ENCODE measurements at places on chromosomes 13 and 19.

DNA sequence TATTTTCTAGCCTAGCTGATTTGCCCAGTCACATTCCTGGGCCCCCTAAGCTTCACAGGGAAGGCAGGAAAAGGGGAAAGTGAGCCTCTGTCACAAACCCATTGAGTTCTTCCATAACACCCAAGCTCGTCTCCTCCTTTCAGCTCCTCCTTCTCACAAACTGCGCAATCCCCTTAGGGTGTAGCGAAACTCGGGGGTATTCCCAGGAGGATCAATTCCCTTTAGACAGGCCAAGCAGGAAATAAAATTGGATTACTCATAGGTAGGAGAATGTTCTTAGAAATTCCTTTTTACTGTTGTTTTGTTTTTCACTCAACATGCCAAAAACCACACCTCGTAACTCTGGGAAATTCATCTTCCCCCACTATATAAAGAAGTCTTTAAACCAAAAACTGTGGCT, 139.3 kb downstream of the IRS2 start:
- no peak for DNase-seq

- DNase-seq = no peak
Measured at GRCh38 chr19:46896076-46896794, 35.4 kb downstream of the ARHGAP35 start.

DNA sequence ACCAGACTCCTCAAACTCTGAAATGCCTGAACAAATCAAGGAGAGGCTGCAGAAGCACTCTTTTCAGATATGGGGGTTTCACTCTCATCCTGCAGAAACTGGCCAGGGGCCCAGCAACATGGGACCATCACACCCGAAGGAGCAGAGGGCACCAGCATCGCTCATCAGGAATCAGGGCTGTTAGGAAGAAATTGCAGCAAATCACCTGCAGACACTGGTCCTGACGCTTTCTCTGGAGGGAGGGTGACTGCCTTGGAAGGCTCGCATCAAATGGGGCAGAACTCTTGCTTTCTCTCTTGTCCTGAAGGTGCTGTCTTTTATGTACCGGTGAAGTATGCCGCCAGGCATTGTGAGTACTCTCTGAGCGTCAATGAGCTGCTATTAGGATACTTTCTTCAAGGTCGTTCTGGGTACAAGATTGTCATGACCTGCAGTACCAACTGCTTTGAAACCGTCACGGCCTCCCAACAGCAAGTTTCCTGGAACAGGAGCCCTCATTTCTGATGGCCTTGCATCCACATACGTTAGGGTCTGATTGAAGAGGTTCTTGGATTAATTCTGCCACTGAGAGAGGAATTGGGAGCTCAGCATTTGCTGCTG, 155.7 kb upstream of the SOX1 start:
- DNase-seq = no peak

- DNase-seq = no peak
Measured at GRCh38 chr13:94703271-94703670, 9.1 kb downstream of the SOX21 start.

GRCh38 chr13:109684824-109685202, 101.6 kb downstream of the IRS2 start:
- DNase-seq = no peak

DNA sequence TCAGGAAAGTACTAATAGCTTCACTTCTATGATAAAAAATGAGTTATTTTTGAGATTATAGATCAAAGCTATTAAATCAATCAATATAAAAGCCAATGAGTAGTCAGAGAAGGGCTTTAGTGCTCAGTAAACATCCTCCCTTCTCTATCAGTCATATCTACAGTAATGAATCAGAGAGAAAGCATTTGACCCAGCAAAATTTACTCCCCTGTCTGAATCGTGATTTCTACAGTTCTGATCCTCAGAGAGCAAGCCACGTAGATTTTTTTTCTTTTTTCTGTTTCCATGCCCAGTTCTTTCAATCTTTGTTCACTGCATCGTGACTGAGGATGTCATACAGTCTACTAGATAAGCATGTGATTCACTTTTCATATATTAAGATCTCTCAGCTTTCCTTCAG, 16.2 kb upstream of the MBNL2 start:
- DNase-seq = no peak

DNA sequence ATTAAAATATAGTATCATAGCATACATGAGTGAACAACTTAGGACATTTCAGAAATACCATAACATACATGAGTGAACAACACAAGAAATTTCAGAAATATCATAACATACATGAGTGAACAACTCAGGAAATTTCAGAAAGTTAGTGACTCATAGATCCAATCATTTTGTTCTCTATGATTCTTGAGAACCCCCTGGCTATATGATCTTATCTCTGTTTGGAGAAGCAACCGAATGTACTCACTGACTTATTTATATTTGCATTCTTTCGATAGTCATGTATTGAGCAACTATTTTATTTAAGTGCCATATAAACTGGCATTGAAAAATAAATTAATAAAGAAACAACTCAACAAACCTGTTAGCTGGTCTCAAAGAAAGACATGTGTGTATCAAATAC, 251.1 kb downstream of the EFNB2 start:
- no peak for DNase-seq

DNA sequence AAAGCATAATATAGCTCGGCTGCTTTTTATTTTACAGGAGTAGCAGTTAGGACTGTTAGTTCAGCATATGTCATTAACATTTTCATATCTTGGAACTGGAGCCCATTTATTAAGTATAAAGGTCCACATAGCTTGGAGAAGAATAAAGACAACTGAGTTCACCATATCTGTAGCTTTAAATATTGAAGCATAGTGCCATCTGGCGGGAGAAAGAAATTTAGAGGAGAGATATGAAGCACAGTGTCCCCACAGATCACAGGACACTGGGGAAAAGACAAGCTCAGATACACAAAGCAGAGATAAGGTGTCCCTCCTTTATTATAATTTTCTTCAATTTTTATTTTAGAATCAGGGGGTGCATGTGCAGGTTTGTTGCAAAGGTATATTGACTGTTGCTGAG, 104.7 kb upstream of the FREM2 start:
- peak; percentile 60 for DNase-seq

DNA sequence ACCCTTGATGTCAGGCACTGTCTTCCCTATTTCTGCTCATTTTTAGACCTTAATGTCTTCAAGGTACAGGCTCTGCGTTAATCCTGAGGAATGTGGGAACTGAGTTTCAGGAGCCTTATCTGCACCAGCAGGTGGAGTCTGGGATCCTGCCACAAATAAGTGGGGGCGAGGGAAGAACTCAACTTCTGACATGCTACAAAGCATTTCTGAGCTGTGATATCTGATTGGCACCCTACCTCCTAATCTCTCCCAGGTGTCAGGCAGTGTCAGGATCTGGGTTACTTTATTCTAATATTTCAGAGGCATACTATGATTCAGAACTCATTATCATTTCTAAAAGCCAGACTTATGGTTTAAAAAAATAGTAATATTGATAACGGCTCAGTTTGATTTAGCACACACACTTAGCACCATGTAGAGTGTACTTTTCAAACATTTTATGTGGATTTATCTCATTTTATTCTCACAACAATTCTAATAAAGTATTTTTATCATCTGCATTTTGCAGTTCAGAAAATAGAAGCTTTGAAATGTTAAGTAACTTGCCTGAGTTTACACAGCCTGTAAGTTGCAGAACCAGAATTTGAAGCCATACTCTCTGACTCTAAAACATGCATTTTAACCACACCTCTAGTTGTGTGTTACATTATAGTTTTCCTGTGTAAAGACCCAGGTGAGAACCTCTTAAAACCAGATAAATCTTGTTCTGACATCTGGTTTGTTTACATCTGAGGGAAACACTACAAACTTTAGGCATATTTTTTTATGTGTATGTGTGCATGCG, 358.6 kb downstream of the TDRD3 start:
- peak; percentile 33 for DNase-seq

DNA sequence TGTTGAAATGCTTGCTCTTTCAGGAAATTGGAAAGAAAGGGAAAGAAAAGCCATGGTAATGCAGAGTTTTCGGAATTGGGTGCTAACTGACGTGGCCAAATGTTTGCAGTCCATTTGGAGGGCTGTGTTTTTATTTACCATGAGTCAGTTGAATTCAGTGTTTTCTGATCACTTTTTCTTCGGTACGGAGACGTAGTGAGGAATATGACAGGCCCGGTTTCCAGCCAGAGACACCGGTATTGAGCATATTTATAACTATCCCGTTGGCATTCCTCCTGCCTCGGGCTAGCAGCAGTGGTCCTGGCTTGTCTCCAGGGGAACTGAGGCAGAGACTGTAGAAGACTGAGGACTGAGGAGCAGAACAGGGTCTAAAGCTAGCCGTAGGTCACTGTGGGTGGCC, 1.0 kb downstream of the CDC16 start:
- DNase-seq = no peak

DNA sequence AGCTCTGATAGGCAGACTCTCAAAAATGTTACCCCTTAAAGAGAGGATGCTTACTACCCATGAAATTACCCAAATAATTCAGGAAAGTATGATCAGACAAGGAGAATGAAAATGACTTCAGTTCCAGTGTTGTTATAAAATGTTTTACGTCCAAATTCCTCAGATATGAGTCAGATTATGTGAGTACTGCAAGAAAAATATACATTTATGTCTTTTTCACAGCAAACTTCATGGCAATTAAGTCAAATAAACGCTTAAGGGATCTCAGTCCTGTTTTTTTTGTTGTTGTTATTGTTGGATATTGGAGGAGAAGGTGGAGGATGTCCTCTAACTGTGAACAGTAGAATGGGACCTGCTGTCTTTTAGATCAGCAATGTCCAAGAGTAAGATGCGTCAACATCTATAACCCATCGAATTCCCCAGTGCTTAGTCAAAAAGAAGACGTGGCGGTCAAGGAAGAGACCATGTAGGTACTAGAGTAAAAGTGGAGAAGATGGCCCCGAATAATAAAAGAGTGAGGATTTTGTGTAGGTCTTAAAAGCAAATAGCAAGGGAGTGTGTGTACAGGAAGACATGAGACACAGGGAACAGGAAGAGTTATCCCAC, 215.4 kb upstream of the IRS2 start:
- DNase-seq = no peak

DNA sequence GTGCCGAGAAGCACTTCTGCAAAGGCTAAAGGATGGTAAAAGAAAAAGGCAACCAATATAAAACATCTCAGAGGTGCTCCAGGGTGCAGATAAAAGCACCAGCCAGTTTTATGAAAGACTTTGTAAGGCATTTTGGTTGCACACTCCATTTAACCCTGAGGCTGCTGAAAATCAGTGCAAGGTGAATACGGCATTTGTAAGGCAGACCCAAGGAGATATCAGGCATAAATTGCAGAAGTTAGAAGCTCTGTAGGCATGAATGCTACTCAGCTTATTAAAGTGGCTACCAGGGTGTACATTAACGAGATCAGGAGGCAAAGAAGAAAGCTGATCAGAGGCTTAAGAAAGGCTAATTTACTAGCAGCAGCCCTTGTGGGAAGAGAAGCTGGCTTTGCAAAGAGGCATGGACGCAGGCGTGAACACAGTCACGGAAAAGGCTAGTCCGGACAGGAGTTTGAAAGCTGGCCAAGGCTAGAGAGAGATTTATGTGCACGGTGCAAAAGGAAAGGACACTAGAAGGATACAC, 99.6 kb downstream of the ZNF429 start:
- no peak for DNase-seq

- peak; percentile 42 for DNase-seq
Measured at GRCh38 chr19:6423499-6424194, 964 bp downstream of the KHSRP start.

- DNase-seq = no peak
Measured at GRCh38 chr13:26324867-26325266, 70.9 kb downstream of the CDK8 start.

DNA sequence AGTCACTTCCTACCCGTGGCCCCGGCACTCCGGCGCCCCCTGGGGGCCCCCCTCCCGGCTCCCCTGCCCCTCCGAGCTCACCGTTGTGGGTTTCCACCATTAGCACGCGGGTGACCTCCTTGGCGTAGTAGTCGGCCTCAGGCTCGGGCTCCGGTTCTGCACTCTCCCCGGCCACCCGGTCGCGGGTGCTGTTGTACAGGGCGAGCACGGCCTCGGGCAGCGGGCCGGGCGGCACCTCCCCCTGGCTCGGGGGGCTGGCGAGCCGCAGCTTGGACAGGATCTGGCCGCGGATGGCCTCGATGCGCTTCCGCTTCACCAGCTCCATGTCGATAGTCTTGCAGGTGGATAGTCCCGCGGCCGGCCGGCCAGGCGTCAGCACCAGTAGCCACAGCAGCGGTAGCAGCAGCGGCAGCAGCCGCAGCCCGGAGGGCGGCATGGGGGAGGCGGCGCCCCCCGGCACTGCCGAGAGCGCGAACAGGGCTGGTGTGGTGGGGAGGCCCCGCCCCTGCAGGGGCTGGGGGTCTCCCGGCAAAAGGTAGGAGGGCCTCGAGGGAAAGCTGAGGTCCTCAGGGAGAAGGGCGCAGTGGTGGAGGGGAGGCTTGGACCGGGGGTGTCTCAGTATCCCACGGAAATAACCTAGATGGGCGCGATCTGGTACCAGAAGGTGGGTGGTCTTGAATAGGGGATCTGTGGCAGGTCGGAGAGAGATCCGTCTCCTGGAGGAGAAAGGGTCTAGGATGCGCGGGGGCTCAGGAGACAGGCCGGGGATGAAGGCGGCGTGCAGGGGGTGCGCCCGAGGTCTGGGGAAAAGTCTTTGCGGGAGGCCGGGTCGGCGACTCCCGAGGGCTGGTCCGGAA, 885 bp downstream of the TGFB1 start:
- peak; percentile 71 for DNase-seq

- no peak for DNase-seq
Measured at GRCh38 chr19:49359851-49360820, 2.1 kb downstream of the TEAD2 start.
